Esophagus squamous epithelium (tissue), 5 donors: ENCODE measurements at places on chromosomes 3 and 15.

GRCh38 chr15:37016231-37016630 is 84.1 kb downstream of the MEIS2 start:
- no peak for DNase-seq

DNA sequence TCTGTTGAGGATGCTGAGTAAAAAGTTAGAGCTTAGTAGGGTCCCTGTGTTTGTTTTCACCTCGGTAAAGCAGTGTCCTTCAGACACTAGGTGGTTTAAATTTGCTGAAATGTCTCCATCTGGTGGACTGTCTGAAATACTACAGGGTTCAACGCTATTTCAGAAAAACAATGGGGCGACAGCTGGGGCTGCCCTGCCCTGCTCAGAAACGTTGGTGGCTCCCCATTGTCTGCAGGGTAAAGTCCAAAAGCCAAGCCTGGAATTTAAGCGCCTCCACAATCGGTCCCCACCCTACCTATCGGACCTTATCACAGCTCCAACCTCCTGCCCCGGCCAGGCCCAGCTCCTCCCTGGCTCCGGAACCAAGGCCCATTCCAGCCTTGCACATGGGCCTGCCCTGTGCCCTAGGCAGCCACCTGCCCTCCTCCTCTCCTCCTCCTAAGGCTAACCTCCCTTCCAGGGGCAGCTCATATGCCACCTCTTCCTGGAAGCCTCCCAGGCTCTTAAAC is 4.3 kb upstream of the TSEN2 start:
- DNase-seq, result no peak

- no peak for DNase-seq
These were observed 68.1 kb upstream of the MAGI1 start for GRCh38 chr3:66106788-66107187.

DNA sequence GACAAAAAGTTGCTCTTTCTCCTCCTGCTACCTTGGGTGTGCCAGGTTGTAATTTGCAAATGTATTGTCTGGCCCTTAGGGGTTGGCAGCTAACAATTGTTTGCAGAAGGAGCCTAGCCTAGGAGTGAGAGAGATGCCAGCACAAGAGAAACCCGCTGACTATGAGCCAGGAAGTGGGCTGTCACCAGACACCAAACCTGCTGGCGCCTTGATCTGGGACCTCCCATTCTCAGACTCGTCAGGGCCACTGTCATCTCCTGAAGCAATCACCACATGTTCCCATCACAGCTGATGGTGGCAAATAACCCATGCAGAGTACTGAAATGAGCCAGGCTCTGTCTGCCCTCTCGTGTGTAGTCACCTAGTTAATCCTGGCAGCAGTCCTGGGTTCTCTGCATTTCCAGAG is 406.4 kb upstream of the NPAP1 start:
- DNase-seq, result no peak

DNA sequence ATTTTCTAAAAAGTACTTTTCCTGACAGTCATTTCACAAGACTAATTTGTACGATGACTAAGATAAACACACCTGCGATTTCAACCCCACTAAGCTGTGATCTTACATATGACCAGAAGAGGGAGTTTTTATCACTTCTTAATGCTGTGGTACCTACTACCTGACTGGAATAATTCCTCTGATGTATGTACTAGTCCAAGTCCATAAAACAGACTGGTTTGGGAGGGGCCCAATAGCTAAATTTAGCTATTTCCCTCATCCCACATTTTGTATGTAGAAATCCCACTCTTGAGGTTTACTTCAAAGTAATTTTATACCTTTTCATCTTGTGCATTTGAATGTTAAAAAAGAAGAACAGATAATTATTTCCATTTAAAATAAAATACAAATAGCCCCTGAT is 49.7 kb upstream of the SCAANT1 start:
- DNase-seq, result no peak

GRCh38 chr3:196320137-196320536 is 2.1 kb upstream of the DYNLT2B start:
- DNase-seq, result no peak

DNA sequence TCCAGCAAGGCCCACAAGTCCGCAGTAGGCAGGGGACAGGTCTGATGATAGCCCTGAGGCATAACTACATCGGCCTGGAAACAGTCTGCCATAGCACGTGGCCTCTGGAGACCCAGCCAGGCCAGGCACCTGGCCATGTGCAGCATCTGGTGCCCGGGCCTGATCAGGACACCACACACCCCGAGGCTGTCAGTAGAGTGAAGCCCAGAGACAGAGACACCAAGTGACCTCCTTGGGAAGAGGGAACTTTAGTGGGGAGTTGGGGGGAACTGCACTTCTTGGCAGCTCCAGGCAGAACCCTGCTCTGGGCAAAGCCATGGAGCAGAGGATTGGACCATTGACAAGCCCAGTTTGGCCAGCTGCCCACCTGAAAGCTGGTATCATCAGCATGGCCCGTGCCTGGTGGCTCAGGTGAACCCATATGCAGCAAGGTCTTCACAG is 1.2 kb downstream of the SHISA5 start:
- DNase-seq, result no peak

GRCh38 chr3:37935756-37936666 is 54.6 kb upstream of the VILL start:
- DNase-seq, result no peak

DNA sequence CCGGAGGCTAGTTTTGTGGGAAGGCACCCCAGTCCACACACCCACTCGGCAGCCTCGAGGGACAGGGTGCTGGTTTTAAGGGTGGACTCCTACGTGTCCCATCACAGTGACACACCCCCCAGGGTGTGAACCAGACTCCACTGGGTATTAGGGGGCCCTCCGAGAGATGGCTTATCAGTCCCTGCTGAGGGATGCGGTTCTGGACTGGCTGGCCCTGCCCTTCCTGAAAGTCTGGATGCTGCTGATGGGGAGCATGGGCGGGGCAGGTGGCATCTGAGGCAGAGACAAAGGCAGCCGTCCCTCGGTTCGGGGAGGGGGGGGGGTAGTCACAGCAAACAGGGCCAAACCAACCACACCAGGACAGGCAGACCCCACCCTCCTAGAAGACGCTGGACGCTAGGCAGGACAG is 939 bp upstream of the ULK3 start:
- no peak for DNase-seq

DNA sequence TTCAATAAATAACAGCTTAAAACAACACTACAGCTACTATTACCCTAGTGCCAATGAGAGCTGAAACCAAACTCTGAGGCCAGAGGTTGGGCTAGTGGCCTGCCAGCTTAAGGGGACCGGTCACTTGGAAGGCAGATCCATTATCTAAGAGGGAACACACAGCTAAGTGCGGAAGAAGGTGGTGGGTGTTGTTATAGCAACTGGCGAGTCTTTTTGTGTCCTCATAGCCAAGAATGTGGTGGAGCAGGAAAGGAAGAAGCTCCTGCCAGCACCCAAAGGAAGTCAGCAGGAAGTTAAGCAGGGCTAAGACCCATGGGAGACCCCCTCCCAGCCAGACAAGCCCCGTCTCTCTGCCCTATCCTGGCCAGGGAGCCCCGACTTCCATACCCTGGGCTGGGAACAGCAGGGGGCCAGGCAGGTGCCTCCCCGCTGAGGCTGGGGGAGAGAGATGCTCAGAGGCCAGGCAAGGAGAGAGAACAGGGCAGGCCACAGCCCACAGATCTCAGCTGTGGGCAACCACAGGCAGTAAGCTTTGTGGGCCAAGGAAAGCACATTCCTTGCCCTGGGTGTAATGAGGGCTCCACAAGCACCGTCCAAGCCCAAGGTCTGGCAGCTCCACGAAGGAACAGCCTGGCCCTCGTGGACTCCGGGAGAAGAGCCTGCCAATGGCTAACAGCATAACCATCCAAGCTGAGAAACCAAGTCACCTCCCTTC is 34.0 kb upstream of the HRH1 start:
- DNase-seq, result no peak

DNA sequence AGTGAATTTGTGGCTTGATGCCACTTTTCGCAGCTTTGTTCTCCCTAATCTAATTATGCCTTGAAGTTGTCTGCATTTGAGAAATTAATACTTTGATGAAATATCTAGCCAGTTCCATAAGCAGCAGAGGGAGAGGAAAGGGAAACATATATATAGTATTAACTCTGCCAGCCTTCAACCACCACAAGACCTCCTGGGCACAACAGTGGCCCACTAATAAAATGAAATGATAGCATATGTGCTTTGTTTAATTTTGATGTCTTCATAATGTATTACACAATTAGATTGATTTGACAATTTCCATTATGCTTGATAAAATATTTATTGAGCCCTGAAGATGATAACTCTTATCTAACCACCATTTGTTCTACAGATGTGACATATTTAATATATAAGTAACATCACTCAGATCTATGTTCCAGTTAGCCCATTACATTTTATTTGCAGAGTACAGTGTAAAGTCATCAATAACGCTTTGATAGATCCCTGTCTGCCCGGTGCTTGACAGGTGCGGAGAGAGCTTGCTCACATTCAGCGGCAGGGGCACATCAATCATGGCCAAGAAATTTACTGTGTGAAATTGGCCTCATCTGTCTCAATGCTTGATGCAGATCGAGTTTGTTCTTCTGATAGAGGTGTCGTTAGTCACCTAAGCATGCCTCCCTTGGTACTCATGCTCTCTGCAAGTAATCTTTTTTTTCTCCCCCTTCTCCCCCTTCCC is 187.4 kb downstream of the MECOM start:
- no peak for DNase-seq

GRCh38 chr3:131630097-131630496 is 127.3 kb upstream of the MRPL3 start:
- DNase-seq, result no peak

GRCh38 chr3:108006077-108006771 is 84.6 kb downstream of the CD47 start:
- no peak for DNase-seq

- no peak for DNase-seq
These were observed 722 bp downstream of the CACNA1D start for GRCh38 chr3:53495146-53495519.

GRCh38 chr15:70023769-70024491 is 73.8 kb downstream of the TLE3 start:
- no peak for DNase-seq

DNA sequence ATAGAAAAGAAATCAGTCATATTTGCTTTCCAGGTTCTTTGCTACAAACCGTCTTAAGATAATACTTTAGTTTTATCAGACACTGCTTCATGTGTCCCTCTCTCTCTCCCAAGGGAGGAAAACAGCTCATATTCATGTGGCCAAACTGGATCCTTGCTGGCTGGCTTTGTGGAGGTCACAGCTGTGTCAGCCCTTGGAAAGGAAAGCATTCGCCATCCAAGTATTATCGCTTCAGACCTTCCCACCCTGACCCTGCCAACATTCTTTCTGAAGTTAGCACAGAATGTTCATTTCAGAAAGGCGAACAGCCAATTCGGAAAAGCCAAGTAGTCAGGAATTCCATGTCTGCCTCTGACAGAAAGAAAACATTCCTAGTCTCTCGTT is 213.6 kb downstream of the FEZF2 start:
- DNase-seq, result no peak

DNA sequence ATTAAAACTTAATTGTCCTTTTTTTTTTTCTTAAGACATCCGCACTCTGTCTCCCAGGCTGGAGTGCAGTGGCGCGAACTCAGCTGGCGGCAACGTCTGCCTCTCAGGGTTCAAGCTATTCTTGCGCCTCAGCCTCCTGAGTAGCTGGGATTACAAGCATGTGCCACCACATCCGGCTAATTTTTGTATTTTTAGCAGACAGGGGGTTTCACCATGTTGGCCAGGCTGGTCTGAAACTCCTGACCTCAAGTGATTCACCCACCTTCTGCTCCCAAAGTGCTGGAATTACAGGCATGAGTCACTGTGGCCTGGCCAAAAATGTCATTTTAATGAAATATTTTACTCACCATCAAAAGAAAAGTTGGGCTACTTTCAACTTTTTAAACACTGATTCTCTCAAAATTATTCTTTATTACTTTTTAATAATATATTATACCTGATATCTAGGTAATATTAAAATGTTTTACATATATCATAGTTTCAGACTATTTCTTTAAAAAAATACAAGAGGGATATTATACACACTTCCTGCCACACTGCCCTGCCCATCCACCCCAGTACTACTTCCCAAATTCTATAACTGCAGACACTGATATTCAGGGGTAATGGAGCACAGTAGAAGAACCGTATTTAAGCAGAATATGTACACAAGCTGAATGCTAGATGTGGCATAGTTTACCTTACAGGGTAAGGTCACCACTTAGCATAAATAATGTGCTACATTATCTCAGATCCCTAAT is 723.9 kb upstream of the ZNF385D start:
- DNase-seq, result no peak

GRCh38 chr15:78925956-78926743 is 18.7 kb downstream of the CTSH start:
- DNase-seq, result no peak

DNA sequence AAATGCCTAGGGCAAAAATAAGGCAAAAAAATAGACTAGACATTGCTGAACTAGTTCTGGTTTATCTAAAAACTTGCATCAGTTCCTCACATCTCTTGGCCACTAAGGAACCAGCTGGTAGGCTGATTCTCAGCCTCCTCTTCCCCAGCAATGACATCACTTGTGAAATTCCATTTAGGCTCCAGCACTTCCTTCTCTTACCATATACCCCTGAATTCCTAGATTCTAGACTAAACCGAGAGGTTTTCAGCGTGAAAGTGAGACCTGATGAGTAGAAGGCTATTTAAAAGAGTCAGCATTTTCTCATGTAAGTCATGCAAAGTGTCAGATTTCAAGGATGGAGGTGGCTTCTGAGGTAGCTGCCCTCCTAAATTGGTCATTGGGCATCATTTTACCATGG is 247.1 kb upstream of the CDIN1 start:
- DNase-seq, result no peak

DNA sequence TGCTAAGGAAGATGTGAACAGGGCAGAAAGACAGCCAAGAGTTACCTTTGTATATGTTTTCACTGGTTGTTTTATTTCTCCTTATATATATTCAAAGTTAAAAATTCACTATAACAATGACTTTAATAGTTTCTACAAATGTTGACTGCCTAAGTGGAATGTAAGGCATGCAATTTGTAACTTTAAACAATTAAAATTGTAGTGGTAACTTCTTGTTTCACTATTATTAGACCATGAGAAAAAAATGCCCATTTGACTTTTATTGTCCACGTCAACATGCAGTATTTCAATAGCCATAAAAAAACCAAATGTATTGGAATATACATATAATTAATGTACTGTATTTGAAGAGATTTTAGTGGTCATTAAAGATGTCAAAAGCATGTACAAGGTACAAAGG is 340.7 kb upstream of the CBLB start:
- DNase-seq, result no peak

GRCh38 chr3:146966124-146966523 is 361.0 kb upstream of the PLSCR5 start:
- DNase-seq, result no peak

- DNase-seq, result no peak
These were observed 55.7 kb downstream of the SRGAP3 start for GRCh38 chr3:9193633-9194195.

GRCh38 chr3:106699122-106699521 is 678.1 kb upstream of the CCDC54 start:
- no peak for DNase-seq

- DNase-seq, result no peak
These were observed 10.8 kb downstream of the TBC1D21 start for GRCh38 chr15:73884159-73884558.

DNA sequence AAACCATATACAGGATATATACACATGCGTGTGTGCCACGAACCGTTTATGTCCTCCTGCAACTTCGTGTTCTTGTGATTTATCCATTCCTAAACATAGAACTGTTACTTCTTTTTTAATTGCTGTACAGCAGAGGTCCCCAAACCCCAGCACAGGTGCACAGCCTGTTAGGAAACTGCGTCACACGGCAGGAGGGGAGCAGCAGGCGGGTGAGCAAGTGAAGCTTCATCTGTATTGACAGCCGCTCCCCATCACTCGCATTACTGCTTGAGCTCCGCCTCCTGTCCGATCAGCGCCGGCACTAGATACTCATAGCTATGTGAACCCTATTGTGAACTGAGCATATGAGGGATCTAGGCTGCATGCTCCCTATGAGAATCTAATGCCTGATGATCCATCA is 34.9 kb upstream of the NRROS start:
- no peak for DNase-seq
